H9 (cell line): ENCODE measurements at places on chromosomes 11 and 22. TPM values are rescaled to one million over a fixed set of nuclear protein-coding genes. Genes with fewer than 3 reads are reported as not detected.

Gene NXPE1
- total RNA-seq: not detected in 2 replicates

Gene CCDC15
- total RNA-seq: 2.3 and 2.8 TPM in 2 replicates

Gene TMEM151A
- 1.2 and 1.4 TPM in 2 replicates for total RNA-seq

DNA sequence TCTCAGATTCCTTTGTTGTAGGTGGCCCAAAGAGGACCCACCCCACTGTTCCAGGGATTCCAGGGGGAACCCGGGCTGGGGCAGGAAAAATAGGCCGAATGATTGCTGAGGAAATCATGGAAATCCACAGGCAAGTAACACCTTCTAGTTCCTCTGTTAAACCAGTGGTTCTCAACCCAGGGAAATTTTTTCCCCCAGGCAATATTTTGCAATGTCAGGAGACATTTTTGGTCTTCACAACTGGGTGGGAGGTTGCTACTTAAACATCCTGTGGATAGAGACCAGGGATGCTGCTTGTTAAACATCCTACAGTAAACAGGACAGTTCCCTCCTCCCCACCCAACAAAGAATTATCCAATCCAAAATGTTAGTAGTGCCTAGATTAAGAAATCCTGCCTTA, 84.7 kb downstream of the BTBD10 start:
- no peaks in the 10 kb centered on the region for H3K36me3 ChIP-seq
- no peak for DNase-seq
- no peaks in the 10 kb centered on the region for H3K4me1 ChIP-seq
- no peak overlapping the region for H3K27ac ChIP-seq
- H3K27me3 ChIP-seq: no peaks in the 10 kb centered on the region

GRCh38 chr22:37284805-37285355, 2.6 kb downstream of the CYTH4 start:
- DNase-seq: no peak
- H3K4me3 ChIP-seq: peak overlapping the region; percentile 15; the same call in 1 of the 3 replicates
- no peaks in the 10 kb centered on the region for H3K36me3 ChIP-seq
- no peaks in the 10 kb centered on the region; the same call in 1 of the 2 replicates for H3K4me1 ChIP-seq
- H3K27me3 ChIP-seq: no peaks in the 10 kb centered on the region

DNA sequence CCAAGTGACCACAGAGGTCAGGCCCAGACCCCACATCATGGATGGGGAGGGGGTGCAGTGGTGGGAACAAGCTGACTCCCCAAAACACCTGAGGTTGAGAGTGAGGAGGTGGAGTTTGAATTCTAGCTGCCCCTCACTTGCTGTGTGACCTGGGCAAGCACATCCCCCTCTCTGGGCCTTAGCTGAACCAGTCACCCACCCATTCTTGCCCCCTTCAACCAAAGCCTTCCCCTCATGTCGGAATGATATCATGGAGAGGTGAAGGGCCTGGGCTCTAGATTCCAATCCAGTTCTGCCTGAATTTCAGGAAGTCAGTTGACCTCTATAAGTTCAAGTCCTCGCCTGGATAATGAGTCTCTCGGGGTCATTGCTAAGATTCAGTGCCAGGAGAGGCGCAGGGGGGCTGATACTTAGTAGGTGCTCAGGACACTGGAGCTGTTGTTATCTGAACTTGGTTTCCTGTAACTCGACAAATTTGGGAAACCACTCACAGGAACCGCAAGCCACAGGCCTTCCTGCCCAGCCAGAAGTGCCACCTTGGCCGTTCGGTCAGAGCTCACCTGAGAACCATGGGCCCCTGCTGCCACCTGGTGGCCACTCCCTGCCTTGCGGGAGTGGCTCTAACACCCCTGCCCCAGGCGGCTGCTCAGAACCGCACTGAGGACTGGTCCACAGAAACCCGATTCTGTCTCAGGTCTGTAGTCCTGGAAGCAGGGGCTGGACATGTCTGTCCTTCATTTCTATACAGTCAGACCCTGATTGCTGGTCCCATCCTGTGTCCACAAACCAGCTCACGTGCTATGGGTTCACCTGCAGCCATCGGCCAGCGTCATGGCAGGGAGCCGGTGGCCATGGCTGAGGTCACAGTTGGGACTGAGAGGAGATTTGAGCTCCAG, 6.9 kb downstream of the CDC42EP1 start:
- no peak overlapping the region for H3K27ac ChIP-seq
- no peak overlapping the region for H3K4me3 ChIP-seq
- DNase-seq: peak; percentile 89
- peaks cover 8% of the 10 kb centered on the region for H3K4me1 ChIP-seq
- H3K27me3 ChIP-seq: no peaks in the 10 kb centered on the region

GRCh38 chr11:123188508-123189165, 6.4 kb downstream of the CLMP start:
- peaks cover 6% of the 10 kb centered on the region; the same call in 2 of the 3 replicates for H3K36me3 ChIP-seq
- peak overlapping the region; percentile 75 for H3K4me3 ChIP-seq
- H3K27ac ChIP-seq: no peak overlapping the region
- H3K4me1 ChIP-seq: peaks cover 24% of the 10 kb centered on the region
- H3K27me3 ChIP-seq: no peaks in the 10 kb centered on the region

GRCh38 chr22:39216143-39216490, 28.7 kb downstream of the PDGFB start:
- H3K36me3 ChIP-seq: no peaks in the 10 kb centered on the region
- DNase-seq: no peak
- no peaks in the 10 kb centered on the region for H3K27me3 ChIP-seq
- peaks cover 15% of the 10 kb centered on the region; the same call in 1 of the 2 replicates for H3K4me1 ChIP-seq
- no peak overlapping the region for H3K4me3 ChIP-seq

- H3K4me1 ChIP-seq: no peaks in the 10 kb centered on the region; the same call in 1 of the 2 replicates
- H3K4me3 ChIP-seq: no peak overlapping the region
- no peaks in the 10 kb centered on the region for H3K36me3 ChIP-seq
- H3K27me3 ChIP-seq: no peaks in the 10 kb centered on the region
- DNase-seq: no peak
These were observed 17.9 kb upstream of the BBOX1 start for GRCh38 chr11:27022659-27023251.

DNA sequence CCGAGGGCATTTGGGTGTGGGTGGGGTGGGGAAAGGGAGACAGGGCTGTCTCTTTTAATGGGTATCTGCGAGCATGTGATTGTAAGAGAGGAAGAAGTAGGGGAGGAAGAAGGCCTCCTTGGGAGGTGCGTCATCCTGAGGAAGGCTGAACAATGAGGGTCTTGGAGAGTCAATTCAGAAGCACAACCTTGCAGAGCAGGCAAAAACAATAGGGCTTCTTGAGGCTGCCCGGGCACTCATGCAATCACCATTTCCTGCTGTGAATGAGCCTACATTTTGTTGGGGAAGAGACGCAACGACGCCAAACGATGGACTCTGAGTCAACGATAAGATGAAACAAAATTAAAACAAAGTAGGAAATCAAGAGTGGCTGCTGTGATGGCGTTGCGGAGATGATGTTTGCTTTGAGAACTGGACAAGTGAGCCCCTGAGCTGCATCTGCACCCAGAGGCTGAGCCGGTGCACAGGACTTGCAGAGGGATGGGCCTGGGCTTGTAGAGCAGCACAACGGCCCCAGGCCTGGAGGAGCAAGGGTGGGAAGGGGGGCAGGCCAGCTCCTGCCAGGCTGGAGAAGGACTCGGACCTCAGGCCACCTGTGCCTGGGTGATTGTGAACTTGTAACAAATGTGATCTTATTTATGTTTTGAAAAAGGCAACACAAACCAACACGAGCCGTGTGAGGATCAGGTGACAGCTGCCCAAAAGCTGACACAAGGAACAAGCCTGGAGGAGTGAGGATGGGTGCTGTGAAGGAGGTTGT, 92.3 kb upstream of the B3GAT1 start:
- H3K4me3 ChIP-seq: no peak overlapping the region
- peaks cover 9% of the 10 kb centered on the region; the same call in 1 of the 2 replicates for H3K4me1 ChIP-seq
- H3K36me3 ChIP-seq: no peaks in the 10 kb centered on the region; the same call in 2 of the 3 replicates

DNA sequence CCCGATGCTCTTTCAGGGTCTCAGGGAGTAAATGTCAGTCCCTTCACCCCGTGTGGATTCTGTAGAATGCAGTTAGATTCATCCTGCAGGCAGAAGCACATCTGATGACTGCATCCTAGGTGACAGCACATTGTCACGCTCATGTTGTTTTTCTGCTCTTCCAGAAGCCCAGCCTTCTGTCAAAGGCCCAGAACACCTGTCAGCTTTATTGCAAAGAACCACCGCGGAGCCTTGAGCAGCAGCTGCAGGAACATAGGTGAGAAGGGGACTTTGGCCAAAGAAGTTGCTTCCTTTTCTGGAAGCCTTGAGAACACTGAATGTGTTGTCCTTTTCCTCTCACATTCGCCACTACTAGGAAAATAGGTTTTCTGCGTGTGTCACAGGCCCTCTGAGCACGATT, 43.7 kb downstream of the PPP2R1B start:
- no peak overlapping the region for H3K27ac ChIP-seq
- H3K27me3 ChIP-seq: no peaks in the 10 kb centered on the region
- peaks cover 34% of the 10 kb centered on the region for H3K36me3 ChIP-seq
- H3K4me1 ChIP-seq: no peaks in the 10 kb centered on the region; the same call in 1 of the 2 replicates
- no peak overlapping the region for H3K4me3 ChIP-seq
- no peak for DNase-seq

DNA sequence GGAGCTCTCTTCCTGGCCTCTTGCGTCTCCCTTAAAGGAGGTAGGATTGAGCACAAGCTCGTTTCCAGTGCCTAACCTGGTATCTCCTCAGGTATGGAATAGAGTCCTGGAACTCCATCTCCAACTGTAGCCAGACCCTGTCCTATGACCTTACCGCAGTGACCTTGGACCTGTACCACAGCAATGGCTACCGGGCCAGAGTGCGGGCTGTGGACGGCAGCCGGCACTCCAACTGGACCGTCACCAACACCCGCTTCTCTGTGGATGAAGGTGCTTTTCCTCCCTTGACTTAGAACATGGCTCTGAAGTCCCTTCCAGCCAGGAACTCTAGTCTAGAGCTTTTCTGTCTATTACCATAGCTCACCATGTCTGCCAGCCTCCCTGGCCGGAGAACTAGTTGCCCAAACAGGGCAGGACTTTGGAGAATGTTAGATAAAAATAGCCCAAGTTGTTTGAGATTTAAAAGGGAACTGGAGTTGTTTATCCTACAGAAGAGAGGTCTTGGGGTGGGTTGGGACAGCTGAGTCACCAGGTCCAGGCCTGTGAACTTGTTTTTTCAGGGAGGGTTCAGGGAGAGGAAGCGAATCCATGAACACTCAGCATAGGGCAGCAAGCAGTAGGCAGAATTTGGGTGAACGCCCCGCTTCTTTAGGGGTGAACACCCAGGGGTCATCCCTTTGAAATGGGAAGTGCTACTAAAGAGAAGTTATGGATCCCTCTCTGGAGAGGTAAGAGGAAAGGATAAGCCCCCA, 3.3 kb downstream of the IL10RA start:
- DNase-seq: no peak
- H3K4me1 ChIP-seq: no peaks in the 10 kb centered on the region; the same call in 1 of the 2 replicates
- H3K4me3 ChIP-seq: no peak overlapping the region
- H3K27ac ChIP-seq: no peak overlapping the region

DNA sequence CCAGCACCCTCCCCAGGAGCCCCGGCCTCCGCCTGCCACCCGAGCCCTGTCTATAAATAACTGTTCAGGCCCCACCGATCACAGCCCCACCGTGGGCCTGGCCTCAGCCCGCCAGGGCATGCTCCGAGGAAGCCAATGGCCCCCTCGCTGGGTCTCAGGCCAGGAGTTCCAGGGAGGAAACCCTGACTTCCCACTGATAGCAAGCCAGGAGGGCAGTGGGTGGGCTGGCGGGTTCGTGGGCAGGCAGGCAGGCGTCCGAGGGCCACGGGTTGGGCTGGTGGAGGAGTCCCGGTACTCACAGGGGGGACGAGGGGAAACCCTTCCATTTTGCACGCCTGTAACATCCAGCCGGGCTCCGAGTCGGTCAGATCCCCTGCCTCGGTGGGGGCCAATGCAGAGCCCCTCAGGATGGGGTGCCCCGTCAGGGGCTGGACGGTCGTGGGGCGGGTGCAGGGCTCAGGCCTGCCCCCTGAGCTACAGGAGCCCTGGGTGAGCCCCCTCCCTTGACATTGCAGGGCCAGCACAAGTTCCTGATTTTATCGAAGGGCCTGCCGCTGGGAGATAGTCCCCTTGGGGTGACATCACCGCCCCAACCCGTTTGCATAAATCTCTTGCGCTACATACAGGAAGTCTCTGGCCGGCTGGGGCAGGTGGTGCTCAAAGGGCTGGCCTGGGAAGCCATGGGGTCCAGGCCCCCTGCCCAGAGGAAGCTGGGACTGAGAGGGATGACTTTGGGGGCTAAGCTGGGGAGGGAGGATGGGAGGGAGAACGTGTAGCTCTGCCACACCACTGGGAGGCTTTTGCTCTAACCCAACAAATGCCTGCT, at the start of gene SPI1:
Gene SPI1, minus strand, starts transcription at position 538 of the 826 bp plus-strand sequence. Its CDS starts 194 bp downstream, at position 344.
- no peak within 1 kb of the TSS for H3K27ac ChIP-seq
- no peak for DNase-seq
- H3K36me3 ChIP-seq: no peaks in the 10 kb centered on the region

- no peak for DNase-seq
- no peak overlapping the region for H3K4me3 ChIP-seq
- no peaks in the 10 kb centered on the region; the same call in 1 of the 2 replicates for H3K4me1 ChIP-seq
- H3K36me3 ChIP-seq: no peaks in the 10 kb centered on the region; the same call in 1 of the 2 replicates
- H3K27me3 ChIP-seq: no peaks in the 10 kb centered on the region
- no peak overlapping the region for H3K27ac ChIP-seq
These were observed 27.7 kb downstream of the SMCO4 start for GRCh38 chr11:93515441-93516025.

GRCh38 chr22:40635940-40636379, 559 bp downstream of the MRTFA start:
- H3K27me3 ChIP-seq: no peaks in the 10 kb centered on the region
- H3K4me1 ChIP-seq: peaks cover 4% of the 10 kb centered on the region; the same call in 1 of the 2 replicates
- peak overlapping the region; percentile 88 for H3K4me3 ChIP-seq
- no peak overlapping the region for H3K27ac ChIP-seq

DNA sequence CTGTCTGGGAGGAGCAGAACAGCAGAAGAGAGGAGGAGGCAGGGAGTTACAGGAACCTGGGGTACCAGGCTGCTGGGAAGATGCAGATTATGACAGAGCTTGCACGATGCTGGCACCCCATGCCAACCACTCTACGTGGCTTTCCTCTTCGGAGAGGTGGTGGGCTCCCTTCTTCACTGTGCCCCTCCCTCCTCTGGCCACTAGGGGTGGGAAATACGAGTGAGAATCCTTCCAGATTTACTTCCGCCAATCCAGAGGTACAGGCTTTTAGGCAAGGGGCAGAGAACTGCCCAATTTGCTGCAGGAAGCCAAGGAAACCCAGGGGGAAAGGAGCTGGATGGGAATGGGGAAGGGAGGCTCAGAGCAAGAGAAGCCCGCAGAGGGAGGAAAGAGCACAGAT, 12.3 kb downstream of the HYOU1 start:
- H3K27me3 ChIP-seq: no peaks in the 10 kb centered on the region
- DNase-seq: no peak
- H3K4me1 ChIP-seq: no peaks in the 10 kb centered on the region
- H3K36me3 ChIP-seq: peaks cover 49% of the 10 kb centered on the region
- no peak overlapping the region for H3K27ac ChIP-seq
- no peak overlapping the region for H3K4me3 ChIP-seq

GRCh38 chr11:5696210-5696609, 6.6 kb downstream of the TRIM22 start:
- no peak for DNase-seq
- H3K36me3 ChIP-seq: peaks cover 71% of the 10 kb centered on the region
- no peak overlapping the region for H3K27ac ChIP-seq
- no peaks in the 10 kb centered on the region for H3K4me1 ChIP-seq
- H3K4me3 ChIP-seq: no peak overlapping the region

GRCh38 chr22:44445731-44446130, 52.3 kb downstream of the RTL6 start:
- no peak overlapping the region for H3K4me3 ChIP-seq
- H3K36me3 ChIP-seq: 0 out of 2 replicates have a peak, but pooled peaks cover 4% of the 10 kb centered on the region
- peak; percentile 23 for DNase-seq
- H3K27me3 ChIP-seq: no peaks in the 10 kb centered on the region
- H3K27ac ChIP-seq: no peak overlapping the region
